ENCODE measurements at places on chromosomes 3 and 15.
A peak's percentile ranks its signal among the peaks of the same experiment; 100 is the strongest.

- DNase-seq = peak; percentile 51
Observed at GRCh38 chr15:84669726-84670125, 11.7 kb upstream of the NMB start.

- peak; percentile 6 for DNase-seq
Observed at GRCh38 chr3:169575381-169575780, 88.1 kb downstream of the MECOM start.

GRCh38 chr3:86056962-86057361 lies 934.0 kb downstream of the VGLL3 start:
- DNase-seq = no peak

- DNase-seq = no peak
Observed at GRCh38 chr3:40229963-40230362, 79.5 kb upstream of the EIF1B start.

DNA sequence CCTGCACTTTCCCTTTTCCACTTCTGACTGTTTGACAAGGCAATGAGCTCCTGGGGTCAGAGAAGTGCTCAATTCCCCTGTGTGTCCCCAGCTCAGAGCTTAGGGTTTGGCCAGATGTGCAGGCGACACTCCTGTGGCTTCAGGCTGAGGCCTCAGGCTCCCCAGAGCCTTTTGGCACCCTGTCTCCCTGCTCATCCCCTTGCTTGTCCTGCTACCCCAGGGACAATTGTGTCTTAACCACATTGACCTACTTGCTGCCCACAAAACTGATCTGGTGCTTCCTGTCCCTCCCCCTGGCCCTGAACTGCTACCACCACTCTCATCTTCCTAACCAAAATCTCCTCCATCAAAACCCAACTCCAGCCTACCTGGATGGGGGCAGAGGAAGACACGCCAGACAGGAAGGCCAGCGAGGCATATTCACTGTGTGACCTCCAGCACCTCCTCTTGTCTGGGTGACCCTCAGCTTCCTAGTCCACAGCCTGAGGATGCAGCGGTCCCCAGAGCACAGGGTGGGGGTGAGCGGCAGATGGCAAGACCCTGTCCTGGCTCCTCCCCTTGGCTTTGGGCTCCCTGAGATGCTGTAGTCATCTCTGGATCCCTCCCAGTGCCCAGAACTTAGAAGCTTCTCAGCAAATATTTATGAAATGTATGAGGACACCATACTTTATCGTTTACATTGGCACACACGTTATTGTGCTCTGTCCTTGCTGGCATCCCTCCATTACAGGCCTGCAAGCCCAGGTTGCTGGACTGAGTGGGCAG lies 98.9 kb upstream of the SLC6A6 start:
- DNase-seq = no peak

DNA sequence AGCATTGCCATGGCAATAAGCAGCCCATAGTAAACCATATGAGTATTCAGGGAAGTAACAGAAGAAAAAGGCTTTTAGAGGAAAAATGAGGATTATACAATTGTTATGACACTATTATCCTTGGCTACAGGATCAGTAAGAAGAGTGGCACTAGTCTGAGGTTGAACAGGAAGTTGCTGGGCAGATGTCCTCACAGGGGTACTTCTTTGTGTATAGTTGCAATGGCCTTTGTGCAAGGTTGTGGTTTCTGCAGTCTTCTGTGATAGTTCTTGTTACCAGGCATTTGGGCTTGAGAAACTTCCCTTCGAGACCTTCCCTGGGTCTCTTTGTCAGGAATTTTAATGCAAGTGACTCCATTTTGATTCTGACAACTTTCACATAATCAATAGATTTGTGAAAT lies 100.6 kb upstream of the ATP11B start:
- no peak for DNase-seq

- no peak for DNase-seq
Observed at GRCh38 chr3:184455991-184456390, 76.1 kb downstream of the CHRD start.

GRCh38 chr3:144502402-144502801 lies 530.8 kb downstream of the DIPK2A start:
- no peak for DNase-seq

GRCh38 chr3:122825460-122825859 lies 30.6 kb downstream of the SLC49A4 start:
- no peak for DNase-seq

GRCh38 chr3:59046839-59047238 lies 3.0 kb downstream of the CFAP20DC start:
- no peak for DNase-seq

DNA sequence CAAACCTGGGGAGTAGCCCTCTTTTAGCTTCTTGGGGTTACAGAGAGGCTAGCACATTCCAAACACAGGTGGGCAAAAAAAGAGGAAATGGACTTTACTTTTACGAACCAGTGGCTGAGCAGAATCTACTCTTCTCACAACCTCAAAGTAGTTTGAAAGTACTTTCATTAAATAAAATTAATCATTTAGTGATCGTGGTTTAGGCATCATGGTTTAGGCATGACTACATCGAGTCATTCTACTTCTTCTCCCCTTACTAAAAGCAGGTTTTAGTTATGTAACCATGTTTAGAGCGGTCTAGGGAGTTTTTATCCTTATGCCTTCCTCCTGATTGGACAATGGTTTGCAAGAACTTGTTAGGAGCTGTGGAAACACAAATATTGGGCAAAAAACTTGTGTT lies 2.5 kb upstream of the GREM1 start:
- DNase-seq = peak; percentile 79

- DNase-seq = no peak
Observed at GRCh38 chr3:94614192-94614591, 551.3 kb downstream of the NSUN3 start.

- DNase-seq = peak; percentile 47
Observed at GRCh38 chr3:120550546-120550945, 45.6 kb upstream of the NDUFB4 start.

GRCh38 chr15:90037511-90037860 lies 36.4 kb downstream of the ZNF710 start:
- DNase-seq = peak; percentile 39

DNA sequence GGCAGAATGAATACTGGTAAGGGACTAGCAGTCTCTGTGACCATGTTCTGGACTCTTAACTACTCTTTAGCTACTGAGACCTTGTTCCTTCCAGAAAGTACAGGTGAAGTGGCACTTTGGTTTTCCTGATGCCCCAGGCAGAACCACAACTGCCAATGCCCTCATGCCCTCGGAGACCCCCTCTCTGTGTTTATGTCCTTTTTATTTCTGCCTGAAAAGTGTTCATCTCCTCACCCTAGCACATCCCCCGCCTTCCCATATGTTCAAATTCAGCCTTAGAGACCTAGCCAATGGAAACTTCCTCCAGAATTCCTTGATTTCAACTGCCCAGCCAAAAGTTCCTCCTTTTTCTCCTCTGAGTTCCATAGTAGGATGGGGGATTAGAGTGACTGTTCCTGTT lies 23.3 kb upstream of the RASGRF1 start:
- no peak for DNase-seq

GRCh38 chr3:118801899-118802298 lies 232.7 kb downstream of the IGSF11 start:
- DNase-seq = no peak

DNA sequence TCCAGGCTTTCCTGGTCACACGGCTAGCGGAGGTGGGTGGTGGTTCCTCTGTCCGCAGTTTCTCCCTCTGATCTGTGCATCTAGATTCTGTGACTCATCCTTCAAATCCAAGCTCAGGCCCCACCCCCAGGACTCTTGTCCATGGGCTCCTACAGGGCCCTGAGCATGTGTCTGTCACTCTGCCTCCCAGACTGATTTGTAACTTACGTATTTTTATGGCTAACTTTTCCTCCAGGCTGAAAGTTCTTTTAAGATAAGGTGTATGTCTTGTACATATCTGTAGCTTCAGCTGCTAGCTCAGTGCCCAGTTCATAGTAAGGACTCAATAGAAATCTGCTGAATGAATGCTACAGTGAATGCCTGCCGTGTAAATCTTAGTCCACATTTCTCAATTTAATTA lies 8.0 kb downstream of the ESYT3 start:
- DNase-seq = peak; percentile 52

DNA sequence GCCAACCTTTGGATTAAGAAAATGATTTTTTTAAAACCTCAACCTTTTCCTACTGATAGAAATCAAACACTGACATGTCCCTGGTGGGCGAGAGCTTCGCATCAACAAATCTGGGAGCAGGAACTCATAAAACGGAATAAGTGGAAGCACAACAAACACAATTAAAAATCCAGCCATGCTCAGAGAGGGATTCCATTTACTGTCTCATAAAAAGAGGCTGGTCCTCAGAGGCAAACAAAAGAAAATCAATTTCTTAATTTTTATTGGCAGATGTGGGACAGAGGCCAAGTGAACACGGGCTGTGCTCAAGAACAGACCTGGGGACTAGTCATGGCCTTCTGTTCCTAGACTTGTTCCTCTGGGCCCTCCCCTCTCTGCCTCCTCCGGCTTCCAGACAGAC lies 214.5 kb downstream of the NTRK3 start:
- DNase-seq = no peak

DNA sequence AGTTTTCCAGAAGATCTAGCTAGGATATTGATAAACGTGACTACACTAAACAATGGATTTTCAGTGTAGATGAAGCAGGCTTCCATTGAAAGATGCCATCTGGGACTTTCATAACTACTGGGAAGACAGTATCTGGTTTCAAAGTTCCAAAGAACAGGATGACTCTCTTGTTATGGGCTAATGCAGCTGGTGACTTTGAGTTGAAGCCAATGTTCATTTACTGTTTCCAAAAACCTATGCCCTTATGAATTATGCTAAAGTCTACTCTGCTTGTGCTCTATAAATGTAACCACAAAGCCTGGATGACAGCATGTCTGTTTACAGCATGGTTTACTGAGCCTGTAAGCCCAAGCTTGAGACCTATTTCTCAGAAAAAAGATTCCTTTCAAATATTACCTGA lies 245.4 kb downstream of the GBE1 start:
- DNase-seq = no peak

GRCh38 chr3:183381179-183381578 lies 47.2 kb downstream of the MCF2L2 start:
- peak; percentile 29 for DNase-seq

DNA sequence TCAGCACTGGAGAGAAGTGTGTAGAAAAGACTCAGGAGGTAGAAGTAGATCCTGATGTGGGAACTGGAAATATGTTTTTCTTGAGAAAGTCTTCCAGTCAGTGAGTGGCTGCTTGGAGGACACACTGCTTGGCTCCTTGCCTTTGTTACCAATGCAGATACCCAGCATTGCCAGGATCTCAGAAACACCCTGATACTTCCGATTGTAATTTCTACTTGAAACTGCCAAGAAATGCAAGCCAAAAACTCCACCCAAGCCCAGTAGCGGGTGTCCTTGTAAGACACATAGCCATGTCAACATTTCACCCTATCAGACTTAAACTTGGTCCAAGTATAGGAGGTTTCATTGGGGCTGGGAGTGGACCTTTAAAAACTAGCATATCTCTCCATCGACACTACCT lies 141.8 kb downstream of the ALDH1A2 start:
- no peak for DNase-seq

DNA sequence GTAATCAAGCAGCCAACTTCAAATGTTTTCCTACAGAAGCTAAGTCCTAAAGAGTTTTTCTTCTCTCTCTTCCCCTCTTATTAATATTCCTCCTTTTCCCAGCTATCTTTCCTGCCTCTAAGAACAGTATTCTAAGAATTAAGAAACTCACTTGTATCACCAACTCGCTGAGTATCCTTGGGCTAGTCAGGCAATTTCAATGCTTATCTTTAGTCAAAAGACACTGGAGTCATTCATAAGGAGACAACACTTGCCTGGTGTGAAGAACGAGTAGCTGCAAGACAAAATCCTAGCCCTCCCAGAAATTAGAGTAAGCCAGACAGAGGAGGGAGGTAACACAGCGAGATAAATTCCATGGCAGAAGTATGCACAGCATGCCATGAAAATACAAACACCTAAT lies 10.7 kb downstream of the VGLL4 start:
- no peak for DNase-seq

- no peak for DNase-seq
Observed at GRCh38 chr3:123258359-123258758, 56.6 kb downstream of the SEC22A start.

DNA sequence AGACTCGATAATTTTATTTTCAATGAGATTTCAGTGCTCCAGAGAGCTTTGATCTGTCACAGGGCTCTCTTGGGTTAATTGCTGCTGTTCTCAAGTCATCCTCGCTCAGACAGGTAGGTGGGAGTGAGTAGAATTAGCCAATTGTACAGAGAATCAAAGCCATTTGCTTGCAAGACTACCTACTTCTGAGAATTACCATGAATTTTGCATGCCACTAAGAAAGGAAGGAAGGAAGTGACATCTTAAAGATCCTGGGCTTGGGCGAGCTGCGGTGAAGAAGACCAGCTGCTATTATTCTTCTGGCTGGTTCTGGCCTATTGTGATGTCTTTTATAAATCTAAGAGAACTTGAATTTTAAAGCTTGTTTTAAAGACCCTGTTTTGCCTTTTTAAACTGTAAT lies 154.1 kb upstream of the LPP start:
- DNase-seq = no peak

GRCh38 chr3:128217702-128218547 lies 64.6 kb downstream of the EEFSEC start:
- peak; percentile 76 for DNase-seq

GRCh38 chr3:112875561-112875960 lies 28.9 kb upstream of the CD200R1L start:
- no peak for DNase-seq

DNA sequence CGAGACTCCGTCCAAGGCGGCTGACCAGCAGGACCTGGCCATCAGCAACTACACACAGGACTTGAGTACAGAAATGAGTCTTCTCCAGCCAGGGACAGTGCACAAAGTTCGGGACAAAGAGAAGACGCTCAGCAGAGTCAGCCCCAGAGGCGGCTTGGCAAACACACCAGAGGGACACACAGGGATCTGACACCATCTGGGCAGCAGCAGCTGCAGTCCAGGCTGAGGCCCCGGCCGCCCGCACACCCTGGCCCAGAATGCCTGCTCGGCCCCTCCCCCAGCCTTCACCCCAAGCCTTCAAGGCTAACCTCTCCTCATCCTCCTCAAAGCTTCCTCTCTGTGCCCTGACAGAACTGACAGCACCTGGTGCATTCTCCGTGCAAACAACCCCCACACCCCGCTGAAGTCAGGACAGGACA lies 61.1 kb downstream of the XXYLT1 start:
- peak; percentile 43 for DNase-seq

DNA sequence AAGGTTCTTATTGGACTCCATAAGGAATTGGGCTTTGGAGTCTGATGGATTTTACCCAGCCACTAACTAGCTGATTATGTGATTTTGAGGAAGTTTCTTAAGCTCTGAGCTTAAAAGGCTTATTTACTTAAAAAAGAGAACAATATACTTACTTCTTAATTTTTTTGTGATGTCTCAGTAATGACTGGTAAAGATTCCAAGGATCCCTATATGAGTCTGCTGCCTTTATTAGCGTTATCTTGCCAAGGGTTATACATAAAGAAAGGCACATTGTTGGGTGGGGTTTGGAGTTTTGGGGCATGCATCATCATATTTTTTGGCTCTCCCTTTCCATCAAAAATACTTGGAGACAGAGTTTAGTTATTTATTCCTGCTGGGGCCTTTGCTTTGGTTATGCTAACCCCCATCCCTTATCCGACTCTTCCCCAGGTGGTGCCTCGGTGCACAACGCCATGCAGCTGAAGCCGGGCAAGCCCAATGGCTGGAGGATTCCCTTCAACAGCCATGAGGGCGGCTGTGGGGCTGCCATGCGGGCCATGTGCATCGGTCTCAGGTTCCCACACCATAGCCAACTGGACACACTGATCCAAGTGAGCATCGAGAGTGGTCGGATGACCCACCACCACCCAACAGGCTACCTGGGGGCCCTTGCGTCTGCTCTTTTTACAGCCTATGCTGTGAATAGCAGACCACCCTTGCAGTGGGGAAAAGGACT lies 6.7 kb downstream of the ADPRH start:
- peak; percentile 59 for DNase-seq

GRCh38 chr3:51379301-51379700 lies 5.8 kb upstream of the MANF start:
- no peak for DNase-seq

Data from fibroblast of skin of abdomen (primary cell).